ENCODE measurements at places on chromosomes 5 and 9.

GRCh38 chr5:18119156-18119785 lies 485.0 kb downstream of the TAF11L14 start:
- no peak for DNase-seq

- DNase-seq, result no peak
Observed at GRCh38 chr5:5360941-5361520, 61.4 kb upstream of the ICE1 start.

DNA sequence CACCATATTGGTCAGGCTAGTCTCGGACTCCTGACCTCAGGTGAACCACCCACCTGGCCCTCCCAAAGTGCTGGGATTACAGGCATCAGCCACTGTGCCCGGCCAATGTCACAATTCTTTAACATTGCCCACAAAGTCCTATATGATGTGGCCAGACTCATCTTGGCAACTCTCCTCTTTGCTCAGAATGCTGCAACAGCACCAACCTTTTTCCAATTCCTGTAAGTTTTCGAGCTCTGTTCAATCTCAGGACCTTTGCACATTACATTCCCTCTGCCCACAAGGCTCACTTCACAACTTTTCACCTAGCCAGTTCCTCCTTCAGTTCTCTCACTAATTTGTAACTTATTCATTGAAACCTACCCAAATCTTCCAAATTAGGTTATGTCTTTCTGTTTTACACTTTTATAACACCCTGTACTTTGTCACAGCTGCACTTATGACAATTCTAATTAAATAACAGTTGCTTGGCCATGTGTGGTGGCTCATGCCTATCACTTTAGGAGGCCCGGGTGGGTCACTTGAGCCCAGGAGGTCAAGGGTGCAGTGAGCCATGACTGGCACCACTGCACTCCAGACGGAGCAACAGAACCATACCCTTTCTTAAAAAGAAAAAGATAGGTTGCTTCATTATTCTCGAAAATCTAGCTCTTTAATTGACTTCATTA lies 30.9 kb upstream of the GLDC start:
- DNase-seq, result no peak

GRCh38 chr9:8845376-8845775 lies 1045.8 kb upstream of the DMAC1 start:
- peak; percentile 85 for DNase-seq

DNA sequence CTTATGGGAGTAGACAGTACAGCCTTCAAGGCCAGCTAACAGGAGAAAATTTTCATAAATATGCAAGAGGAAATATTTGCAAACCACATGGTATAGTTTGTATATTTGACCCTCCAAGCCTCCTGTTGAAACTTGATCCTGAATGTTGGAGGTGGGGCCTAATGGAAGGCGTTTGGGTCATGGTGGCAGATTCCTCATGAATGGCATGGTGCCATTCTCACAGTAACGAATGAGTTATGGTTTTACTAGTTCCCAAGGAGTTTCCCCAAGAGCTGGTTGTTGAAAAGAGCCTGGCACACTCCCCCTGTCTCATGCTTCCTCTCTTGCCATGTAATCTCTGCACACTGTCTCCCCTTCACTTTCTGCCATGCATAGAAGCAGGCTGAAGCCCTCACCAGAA lies 3.3 kb upstream of the PAIP1 start:
- DNase-seq, result peak; percentile 45

GRCh38 chr5:169933616-169934015 lies 46.7 kb downstream of the INSYN2B start:
- DNase-seq, result no peak

GRCh38 chr9:70390933-70391341 lies 23.5 kb downstream of the KLF9 start:
- DNase-seq, result no peak

- DNase-seq, result no peak
Observed at GRCh38 chr9:118992813-118993794, 376.1 kb downstream of the BRINP1 start.

- no peak for DNase-seq
Observed at GRCh38 chr5:90613459-90613858, 54.9 kb downstream of the ADGRV1 start.

DNA sequence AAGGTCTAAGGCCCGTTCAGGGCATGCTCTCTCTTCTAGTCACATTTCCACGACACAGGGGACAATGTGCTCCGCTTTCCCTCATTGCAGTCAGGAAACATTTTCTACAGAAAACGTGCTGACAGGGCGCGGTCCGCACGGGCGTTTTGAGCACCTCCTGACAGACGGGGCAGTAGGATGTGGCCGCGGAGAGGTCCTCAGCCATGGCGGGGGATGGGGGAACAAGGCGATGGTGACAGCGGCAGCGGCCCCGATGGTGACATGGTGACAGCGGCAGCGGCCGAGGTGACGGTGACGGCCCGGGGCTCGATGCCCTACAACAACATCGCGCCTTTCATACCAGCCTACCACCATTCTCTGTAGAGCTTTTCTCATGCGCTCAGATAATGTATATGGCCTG lies 4.1 kb downstream of the PLPP1 start:
- no peak for DNase-seq

DNA sequence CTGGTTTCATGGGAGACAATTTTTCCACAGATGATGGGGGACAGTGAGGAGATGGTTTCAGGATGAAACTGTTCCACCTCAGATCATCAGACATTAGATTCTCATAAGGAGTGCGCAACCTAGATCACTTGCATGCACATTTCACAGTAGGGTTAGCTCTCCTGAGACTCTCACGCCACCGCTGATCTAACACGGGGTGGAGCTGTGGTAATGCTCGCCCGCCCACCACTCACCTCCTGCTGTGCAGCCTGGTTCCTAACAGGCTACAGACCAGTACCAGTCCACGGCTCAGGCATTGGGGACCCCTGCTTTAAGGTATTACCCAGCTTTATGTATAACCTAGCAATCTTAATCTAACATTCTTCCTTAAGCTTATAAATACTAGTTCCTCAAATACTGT lies 35.6 kb downstream of the TTC39B start:
- no peak for DNase-seq

DNA sequence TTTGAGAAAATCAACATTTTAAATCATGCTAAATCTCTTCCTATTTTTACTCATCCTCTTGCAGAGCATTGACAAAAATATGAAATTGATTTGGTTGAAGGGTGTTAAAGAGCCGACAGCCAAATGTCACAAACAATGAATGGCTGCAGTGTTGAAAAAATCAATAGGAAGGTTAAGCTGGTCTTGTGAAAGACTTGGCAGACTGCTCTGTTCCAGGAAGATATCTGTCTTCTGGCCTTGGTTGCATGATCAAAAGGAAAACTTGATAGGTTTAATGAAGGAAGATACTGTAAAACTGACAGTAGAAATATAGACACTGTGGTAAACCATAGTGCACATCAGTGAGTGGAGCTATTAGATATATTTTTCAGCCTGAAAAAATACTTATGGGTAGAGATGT lies 103.6 kb downstream of the PBX3 start:
- DNase-seq, result no peak

DNA sequence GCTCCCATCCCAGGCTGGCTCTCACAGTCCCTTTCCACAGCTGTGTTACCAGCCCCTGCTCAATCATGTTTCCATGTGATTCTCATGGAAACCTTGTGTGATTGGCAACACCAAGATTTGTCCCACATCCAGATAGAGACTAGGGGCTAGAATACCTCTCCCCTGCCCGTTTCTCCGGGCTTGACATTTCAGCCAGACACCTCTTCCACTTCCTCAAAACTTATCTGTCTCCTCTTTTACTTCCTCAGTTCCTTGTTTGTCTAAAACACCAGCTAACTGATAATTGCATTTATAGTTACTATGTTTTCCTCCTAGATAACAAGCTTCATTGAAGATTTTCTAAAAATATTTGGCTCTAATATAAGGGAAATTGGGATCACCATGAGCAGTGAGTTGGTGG lies 16.6 kb upstream of the KCNMB1 start:
- no peak for DNase-seq

DNA sequence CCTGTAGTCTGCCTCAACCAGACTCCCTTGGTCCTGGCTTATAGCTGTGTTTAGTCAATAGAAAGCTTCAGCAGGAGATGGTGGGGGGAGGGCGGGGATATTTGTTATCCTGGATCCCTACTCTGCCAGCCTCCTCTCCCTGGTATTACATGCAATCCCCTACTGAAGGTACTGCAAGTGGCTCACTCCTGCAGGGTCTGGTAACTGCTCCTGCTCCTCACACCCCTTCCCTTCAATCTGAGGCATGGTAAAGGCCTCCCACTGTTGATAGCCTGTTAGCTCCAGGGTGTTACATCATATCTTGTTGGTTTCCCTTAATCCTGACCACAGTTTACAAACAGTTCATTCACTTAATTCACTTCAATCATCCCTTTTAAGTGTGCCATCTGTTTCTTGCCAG lies 137.5 kb downstream of the AP3B1 start:
- DNase-seq, result no peak

DNA sequence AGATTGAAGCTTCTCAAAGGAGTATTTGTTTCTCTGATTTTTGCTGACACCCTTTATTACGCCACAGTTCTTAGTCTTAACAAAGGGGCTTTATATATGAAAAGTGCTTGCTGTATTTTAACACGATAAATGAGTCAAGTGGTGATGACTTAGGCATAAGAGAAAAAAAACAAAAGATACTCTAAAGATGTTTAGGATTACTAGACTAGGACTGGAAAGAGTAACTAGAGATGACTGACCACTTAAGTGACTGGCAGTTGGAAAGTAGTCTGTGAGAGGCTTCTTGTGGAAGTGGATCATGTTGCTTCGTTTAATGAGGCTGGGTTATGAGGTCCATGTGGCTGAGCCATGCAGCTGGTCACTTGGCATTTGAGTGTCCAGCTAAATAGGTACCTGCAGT lies 69.4 kb upstream of the ACTBL2 start:
- DNase-seq, result peak; percentile 44

GRCh38 chr5:83564069-83564749 lies 92.7 kb downstream of the VCAN start:
- peak; percentile 81 for DNase-seq

- DNase-seq, result no peak
Observed at GRCh38 chr9:129542741-129543140, 78.2 kb downstream of the C9orf50 start.

DNA sequence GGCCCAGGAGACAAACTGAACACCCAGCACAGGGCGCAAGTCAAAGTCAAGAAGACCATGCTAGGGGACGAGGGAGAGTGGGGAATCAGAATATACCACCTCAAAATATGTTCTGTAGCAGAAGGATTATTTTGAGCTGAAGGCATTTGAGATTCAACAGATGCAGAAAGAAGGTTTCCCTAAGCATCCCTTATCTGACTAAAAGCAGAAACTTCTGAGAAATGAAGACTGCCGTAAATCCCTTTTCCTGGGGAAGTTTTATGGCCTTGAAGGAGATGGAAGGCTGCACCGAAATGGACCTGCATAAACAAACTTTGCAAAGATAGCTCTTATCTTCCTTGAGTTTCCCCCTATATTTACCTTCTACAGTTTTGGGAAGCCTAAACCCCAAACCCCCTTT lies 72.8 kb downstream of the PTTG1 start:
- no peak for DNase-seq

- DNase-seq, result peak; percentile 47
Observed at GRCh38 chr9:18920141-18921084, 112.6 kb downstream of the SAXO1 start.

GRCh38 chr5:149280802-149281201 lies 9.1 kb downstream of the AFAP1L1 start:
- DNase-seq, result no peak

GRCh38 chr5:151868451-151868850 lies 56.2 kb downstream of the GLRA1 start:
- DNase-seq, result no peak

- peak; percentile 90 for DNase-seq
Observed at GRCh38 chr9:87324613-87325194, 173.0 kb upstream of the DAPK1 start.
